Stimulated activated naive CD4-positive, alpha-beta T cell (primary cell): ENCODE measurements at places on chromosomes 4 and X.

- no peak for DNase-seq
Observed at GRCh38 chr4:160386846-160387245, 1284.0 kb downstream of the RAPGEF2 start.

- peak; percentile 53 for DNase-seq
Observed at GRCh38 chr4:83083925-83084475, 30.5 kb downstream of the PLAC8 start.

DNA sequence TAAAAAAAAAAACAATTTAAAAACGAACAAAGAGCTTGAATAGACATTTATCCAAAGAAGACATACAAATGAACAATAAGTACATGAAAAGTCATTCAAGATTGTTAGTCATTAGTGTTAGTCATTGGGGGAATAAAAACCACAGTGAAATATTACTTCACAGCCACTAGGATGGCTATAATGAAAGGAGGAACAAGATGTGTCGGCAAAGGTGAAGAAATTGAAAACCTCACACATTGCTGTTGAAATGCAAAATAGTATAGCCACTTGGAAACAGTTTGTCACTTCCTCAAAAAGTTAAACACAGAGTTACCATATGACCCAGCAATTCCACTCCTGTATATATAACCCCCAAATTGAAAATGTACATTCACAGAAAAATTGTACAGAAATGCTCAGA is 45.2 kb upstream of the SLC39A8 start:
- no peak for DNase-seq

DNA sequence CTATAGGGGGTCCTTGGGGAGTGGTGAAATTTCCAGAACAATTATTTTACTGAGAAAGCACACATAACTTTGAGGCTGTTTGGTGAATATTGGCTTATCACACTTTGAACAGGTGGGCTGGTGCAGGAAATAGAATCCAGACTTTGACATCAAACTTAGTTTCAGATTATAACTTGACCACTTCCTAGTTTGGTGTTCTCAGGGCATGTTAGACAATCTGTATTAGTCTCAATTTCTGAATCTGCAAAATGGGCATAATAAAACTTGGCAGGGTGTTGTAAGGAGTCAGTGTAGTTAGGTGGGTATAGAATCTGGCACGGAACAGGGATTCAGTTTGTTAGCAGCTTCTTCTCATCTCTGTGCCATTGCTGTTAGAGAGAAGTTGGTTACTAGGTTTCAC is 43.3 kb upstream of the MBNL3 start:
- DNase-seq = no peak

- DNase-seq = no peak
Observed at GRCh38 chr4:89069481-89069880, 12.5 kb upstream of the FAM13A start.

- no peak for DNase-seq
Observed at GRCh38 chr4:122346036-122346435, 32.8 kb upstream of the ADAD1 start.

DNA sequence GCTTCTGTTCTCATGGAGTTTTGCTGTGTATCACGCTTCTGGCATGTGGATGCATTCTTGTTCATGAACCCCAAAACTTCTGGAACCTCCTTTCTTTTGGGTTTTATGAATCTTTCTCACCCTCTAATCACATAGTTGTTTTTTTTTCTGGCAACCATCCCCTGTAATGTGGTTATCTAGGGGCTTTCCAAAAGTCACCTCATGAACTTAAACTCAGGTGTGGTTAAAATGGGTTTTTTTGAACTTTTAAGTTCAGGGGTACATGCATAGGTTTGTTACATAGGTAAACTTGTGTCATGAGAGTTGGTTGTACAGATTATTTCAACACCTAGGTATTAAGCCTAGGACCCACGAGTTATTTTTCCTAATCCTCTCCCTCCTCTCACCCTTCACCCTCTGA is 1099.4 kb upstream of the SLIT2 start:
- no peak for DNase-seq

DNA sequence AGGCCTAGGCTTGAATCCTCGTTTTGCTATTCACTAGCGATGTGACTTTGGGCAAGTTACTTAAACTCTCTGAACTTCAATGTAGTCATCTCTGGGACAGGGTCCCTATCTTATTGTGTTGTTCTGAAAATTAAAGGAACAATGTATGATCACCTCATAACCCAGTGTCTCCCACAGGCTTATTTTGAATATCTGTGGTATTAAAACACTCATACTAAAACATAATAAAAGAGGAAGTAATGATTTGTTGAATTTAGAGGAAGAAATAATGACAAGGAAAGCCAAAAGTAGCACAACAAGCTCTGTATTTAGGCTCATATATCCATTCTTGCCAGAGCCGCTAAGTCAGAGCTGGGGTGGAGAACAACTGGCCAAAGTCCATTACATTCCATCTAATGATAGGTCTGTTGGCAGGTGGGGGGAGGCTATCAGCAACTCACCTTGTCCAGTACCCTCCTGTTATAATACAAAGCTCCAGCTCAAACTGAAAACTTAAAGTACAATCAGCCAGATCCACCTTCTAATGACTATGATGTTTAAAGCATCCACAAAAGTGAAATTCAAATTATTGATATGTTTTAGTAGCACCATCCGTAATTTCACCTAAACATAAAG is 64.5 kb upstream of the LSM6 start:
- DNase-seq = no peak

DNA sequence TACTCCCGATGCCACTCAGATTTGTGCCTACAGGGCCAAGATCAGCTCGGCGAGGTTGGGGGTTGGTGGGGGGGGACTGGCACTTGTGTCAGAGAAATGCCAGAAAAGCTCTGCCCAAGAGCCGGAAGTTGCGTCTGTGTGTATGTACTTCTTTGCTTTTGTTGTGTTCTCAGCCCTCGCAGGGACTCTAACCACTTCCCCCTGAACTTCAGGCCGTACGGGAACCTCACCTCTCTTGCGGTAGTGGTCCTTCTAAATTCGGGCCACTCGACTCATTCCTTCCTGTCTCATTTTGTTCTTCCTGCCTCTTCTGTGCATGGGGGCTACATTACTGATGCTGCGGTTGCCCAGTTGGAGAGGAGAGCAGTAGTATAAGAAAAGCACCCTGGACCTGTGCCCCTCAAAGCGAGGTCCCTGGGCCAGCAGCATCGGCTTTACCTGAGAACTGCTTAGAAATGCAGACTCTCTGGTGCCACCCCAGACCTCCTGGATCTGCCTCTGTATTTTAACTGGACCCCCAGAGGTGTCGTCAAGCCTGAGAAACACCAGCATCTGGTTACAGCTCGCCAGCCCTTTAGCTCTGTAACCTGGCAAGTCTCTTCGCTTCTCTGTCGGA is 146.3 kb upstream of the RPS6KA3 start:
- peak; percentile 5 for DNase-seq

GRCh38 chr4:52376132-52376704 is 282.9 kb downstream of the USP46 start:
- DNase-seq = no peak
